ENCODE measurements at places on chromosomes 2 and 18.

- no peak for DNase-seq
These were observed 15.4 kb downstream of the FN1 start for GRCh38 chr2:215420471-215420935.

GRCh38 chr18:33123862-33124518, 316.5 kb downstream of the CCDC178 start:
- no peak for DNase-seq

DNA sequence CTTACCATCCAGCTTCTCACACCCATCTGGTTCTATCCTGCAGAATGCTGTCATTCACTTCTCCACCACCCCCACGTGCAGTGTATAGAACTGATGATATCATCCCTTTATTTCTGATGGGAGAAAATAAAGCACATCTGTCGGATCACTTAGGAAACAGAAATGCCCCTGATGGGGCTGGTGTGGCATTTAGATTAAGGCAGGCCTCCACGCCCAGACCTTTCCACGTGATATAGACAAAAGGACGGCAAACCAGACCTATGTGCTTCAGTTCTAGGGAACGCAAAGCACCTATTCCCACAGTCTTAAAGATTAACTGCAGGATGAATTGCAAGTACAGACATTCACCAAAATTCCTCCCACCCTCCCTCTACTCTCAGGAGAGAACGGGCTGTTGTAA, 27.6 kb upstream of the CABLES1 start:
- no peak for DNase-seq

- DNase-seq: no peak
These were observed 131.7 kb downstream of the RAB3GAP1 start for GRCh38 chr2:135183822-135184221.

DNA sequence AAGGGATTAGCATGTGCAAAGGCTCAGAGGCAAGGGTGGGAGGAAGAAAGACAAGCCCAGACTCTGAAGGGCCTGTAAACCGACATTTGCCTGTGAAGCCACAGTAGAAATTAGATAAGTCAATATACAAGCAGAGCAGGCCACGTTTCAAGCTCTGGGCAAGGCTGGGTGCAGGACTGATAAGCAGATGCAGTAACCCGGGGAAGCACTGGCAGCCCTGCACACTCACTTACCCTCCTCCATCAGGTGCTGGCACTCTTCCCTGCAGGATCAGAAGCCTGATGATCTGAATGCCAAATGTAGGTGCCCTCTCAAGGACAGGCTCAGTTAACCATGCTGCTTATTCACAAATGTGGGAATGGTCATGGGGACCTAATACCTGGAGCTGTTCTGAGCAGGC, 46.3 kb upstream of the RAB12 start:
- DNase-seq: no peak

GRCh38 chr2:2793925-2794560, 463.0 kb upstream of the MYT1L start:
- DNase-seq: no peak

DNA sequence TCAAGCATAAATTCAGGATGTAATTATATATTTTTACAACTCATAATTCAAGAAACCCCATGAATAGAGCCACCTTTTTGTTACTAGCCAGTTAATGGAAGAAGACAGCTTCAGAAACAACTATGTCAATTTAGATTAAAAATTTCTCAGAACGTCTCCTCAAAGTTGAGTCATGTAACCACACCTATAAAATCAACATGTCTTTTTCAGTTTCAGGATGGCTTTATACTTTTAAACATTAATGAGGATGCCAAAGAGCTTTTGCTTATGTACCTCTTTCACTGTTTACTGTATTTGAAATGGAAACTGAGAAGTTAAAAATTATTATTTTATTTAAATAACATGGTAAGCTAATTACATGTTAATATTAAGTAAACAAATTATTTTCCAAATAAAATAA, 280.1 kb downstream of the PTH2R start:
- DNase-seq: no peak

DNA sequence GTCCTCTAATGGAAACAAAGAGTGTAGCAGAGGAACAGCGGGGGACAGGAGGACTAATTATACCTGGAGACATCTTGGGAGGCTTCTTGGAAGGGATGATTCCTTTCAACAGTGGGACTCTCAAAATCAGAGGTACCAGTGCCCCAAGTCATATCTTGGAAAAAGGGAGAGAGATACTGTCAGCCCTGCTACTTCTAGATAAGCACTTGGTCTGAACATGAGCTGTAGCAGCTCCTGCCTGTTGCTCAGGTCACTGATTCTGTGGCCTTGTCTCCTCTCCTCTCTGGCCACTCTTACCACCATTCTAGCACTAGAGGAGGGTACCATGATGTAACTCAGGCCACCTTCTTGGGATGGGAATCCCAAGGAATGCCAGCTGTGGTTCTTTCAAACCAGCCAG, 54.5 kb downstream of the MFSD6 start:
- no peak for DNase-seq

- no peak for DNase-seq
These were observed 139.0 kb downstream of the GULP1 start for GRCh38 chr2:188430705-188431104.

DNA sequence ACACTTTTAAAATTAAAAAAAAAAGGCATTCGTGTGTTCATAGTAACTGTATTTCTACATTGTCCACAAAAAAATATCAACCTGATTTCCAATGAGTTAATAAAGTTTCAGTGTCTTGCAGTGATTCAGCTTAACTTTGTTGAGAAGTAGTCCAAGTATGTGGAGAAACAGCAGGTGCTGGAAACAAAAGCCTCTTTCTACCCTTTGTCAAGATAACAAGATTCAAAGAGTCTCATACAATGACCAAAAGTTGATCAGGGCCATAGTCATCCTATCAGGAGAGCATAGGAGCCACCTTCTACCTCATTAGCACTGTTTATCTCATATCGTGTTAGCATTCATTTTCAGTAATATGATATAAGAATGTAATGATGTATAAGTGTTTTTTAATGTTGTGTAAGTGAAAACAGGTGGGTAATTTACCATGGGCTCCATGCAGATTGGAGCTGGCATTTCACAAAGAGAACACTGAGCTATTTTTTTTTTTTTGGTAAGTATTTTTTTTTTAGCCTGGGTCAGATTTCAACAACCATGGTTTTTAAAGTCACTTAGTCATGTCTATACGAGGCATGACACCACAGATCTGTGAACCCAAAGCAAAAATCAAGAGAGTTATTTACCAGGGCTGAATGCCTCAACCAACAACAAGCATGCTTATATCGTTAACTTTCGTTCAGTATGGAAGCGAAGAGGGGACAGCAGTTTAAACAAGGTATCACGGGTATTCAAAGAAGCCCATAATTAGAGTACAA, 165.0 kb upstream of the ZNF521 start:
- DNase-seq: no peak

DNA sequence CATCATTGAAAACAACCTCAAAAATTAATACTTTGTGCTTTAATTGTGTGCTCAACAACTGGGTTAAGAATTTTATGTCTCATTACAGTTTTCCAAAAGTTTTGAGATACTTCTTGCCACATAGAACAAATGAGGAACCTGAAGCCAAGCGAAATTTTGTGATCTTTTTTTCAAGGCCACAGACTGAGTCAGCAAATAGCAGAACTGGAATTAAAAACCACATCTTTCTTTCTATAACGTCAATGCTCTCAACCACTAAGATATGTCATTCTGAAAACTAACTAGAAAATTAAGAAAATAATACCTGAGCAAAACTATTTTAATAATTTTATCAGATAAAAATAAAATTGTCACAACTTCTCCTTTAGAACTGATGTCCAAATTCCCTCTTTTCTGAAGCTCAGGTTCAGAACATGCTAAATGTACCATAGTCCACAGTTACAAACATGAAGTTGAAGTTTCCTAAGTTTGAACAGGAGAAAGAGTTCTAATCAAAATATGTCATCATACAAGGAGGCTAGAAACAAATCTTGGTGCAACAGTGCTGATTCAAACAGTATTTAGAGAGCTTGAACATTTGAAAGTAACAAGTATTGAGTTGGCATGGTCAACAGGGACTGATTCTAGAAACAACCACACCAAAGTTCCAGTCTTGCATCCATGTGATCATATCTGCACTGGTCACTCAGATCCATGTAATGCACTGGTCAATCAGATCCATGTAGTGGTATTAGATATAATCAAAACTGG, 27.6 kb upstream of the CALCRL start:
- DNase-seq: no peak

DNA sequence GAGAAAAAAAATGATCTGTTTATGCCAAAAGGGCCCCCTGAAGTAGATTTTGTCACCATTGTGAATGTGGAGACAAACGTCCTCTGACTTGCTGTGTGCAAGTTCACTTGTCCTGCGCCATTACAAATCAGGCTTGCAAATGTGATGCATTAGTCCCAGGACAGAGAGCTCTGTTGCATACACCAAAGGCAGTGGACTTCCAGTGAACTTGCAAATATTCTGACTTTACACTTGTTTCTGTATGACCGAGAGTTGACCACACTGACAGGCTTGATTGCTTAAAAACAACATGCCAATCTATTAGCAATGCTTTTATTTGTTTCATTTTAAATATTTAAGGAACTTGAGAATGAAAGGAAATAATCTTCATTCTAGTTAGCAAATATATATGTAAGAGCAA, 293.2 kb downstream of the PLCL1 start:
- DNase-seq: no peak

DNA sequence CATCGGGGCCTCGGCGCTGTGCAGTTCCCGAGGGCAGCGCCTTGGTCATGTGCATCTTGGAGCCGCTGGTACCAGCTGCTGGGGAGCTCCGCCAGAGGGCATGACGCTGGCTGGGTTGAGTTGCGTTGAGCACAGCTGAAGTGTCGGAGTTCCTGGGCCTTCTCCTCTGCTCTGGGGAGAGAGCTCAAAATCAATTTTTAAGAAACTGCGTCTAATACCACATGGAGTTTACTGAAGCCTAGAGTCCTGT, 48.7 kb downstream of the GREB1 start:
- no peak for DNase-seq

DNA sequence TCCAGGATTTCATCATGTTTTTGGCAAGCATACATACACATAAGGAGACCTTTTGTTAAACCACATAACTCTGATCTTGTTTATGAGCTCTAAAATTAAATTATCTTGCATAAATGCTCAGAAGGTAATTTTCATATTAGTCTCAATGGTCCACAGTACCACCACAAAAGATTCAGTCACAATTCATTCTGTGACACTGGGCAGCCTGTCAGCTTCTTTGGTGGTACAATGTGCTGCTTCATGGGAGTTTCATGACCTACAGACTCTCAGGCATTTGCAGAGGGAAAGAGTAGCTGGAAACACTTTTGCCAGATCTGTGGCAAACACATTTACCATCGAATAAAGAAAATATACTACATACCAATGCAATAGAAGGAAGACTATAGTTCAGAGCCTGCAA, 51.3 kb upstream of the ZNF397 start:
- no peak for DNase-seq

DNA sequence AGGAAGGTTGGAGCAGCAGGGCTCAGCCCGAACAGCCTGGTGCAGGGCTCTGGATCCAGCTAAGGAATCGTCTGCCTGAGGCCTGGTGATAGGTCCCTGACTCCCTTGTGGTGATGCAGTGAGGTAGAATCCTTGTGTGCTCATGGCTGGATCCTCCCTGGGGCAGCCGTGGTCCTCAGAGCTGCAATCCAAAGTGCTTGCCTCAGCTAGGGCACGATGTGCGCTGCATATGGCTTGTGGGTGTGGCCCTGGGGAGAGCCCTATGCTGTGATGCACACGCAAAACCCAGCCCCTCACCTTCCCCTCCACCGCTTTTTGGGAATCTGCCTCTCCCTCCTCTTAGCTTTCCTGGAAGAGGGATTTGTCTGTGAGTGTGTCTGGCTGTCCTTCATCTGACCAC, 142.2 kb downstream of the DYSF start:
- no peak for DNase-seq

GRCh38 chr2:205734436-205735037, 52.2 kb downstream of the NRP2 start:
- peak; percentile 46 for DNase-seq

- no peak for DNase-seq
These were observed 6.4 kb upstream of the PTPN4 start for GRCh38 chr2:119753041-119753929.

DNA sequence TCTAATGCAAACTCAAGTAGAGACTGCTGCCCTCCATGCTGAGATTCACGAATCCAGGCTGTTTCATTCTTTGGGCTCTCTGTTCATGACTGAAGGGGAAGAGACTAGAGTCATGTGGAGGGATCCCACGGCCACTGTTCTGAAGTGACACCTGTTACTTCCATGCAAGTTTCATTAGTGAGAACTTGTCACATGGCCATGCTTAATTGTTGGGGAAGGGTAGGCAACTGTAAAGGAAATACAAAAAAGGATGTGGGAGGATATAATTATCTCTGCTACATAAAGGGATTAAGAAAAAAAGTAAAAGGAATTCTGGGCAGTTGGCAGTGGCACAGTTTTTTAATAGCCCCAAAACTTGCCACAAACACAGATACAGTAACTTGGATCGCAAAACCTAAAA, 28.0 kb upstream of the PSME4 start:
- DNase-seq: no peak

DNA sequence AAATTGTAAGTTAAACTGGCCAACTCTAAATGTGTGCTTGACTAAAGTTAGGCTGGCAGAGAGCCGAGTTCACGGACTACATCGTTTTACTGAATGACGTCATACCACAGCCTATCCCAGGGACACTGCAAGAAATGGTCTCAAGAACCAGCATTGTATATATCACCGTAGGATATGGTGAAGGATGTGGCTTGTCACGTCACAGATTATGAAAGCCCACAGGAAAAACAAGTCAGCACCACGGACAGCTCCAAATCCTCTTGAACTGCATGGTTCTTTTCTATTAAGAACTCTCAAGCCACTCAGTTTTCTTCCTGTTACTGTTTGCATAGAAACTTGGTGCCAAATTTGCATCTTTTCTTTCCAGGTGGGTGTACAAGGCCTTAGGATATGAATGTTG, 85.1 kb upstream of the ACAA2 start:
- DNase-seq: peak; percentile 11

DNA sequence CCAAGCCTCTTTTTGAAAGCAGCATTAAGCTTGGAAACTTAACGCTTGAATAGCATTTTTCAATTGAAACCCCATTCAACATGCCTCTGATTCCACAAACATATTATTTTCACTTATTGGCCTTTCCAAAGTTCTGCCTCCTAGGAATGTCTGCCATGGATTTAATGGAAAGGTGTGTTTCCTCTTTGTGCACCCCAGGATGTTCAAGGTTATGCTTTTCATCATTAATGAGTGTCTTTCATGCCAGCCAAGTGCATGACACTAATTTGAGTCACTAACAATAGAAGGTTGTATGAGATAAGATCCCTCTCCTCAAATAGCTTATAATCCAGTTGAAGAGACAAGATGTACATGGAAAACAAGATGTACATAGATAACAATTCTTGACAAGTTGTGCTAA, 84.7 kb downstream of the ALPK2 start:
- no peak for DNase-seq

DNA sequence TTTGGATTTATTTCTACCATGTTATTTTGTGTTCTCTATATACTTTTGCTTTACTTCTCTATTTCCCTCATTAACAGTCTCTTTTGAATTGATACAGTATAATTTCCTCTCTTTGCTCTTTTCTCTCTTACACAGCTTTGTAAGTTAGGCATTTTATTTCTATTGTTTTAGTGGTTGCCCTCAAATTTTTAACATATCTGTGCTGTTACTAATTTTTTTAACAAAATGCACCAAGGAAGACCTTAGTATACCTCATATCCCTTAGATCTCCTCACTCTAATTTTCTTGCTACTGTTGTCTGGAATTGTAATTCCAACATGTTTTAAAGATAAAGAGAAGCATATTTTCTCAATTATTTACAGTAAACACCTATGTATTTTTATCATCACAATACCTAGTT, 416.8 kb upstream of the SLC14A2 start:
- no peak for DNase-seq

GRCh38 chr18:77124452-77124922, 8.1 kb downstream of the MBP start:
- no peak for DNase-seq

Data from brain pericyte (primary cell).